ENCODE measurements at places on chromosomes 4 and X. TPM values are rescaled to one million over a fixed set of nuclear protein-coding genes. Genes with fewer than 3 reads are reported as not detected.

RAB33A gene
- 3.8 TPM for total RNA-seq

AIFM1 gene
- 23.9 TPM for total RNA-seq

SSX4 gene
- total RNA-seq = not detected

ADH6 gene
- not detected for total RNA-seq

TENM3 gene
- 13.2 TPM for total RNA-seq

MGARP gene
- 12.6 TPM for total RNA-seq

GPM6B gene
- 5.3 TPM for total RNA-seq

MSX1 gene
- 14.4 TPM for total RNA-seq

AKAP14 gene
- total RNA-seq = not detected

HPGDS gene
- total RNA-seq = not detected

UGT2A1 gene
- total RNA-seq = not detected

DNAAF6 gene
- total RNA-seq = not detected

DGAT2L6 gene
- not detected for total RNA-seq

SCLT1 gene
- 7.1 TPM for total RNA-seq

FAT4 gene
- 18.5 TPM for total RNA-seq

RNF150 gene
- 0.99 TPM for total RNA-seq

TMSB15C gene
- total RNA-seq = 3.8 TPM

LEF1 gene
- total RNA-seq = not detected

ARR3 gene
- not detected for total RNA-seq

UGT2B10 gene
- not detected for total RNA-seq

SPANXA1 gene
- not detected for total RNA-seq

ODAPH gene
- not detected for total RNA-seq

FAM47C gene
- not detected for total RNA-seq

UGT2A3 gene
- not detected for total RNA-seq

PABPC1L2B gene
- total RNA-seq = not detected

HSFX4 gene
- total RNA-seq = not detected

MAGEA2B gene
- total RNA-seq = not detected

TMPRSS11B gene
- total RNA-seq = not detected

VCX2 gene
- not detected for total RNA-seq

HTATSF1 gene
- 34.6 TPM for total RNA-seq

CCDC160 gene
- total RNA-seq = 0.15 TPM

FGF13 gene
- total RNA-seq = 30.6 TPM

NUDT11 gene
- total RNA-seq = 10.3 TPM

RBMXL3 gene
- not detected for total RNA-seq

ANKRD37 gene
- total RNA-seq = 4.6 TPM

TMEM271 gene
- total RNA-seq = not detected

PNMA6A gene
- 8.1 TPM for total RNA-seq

GAB1 gene
- total RNA-seq = 12.5 TPM

PPARGC1A gene
- 1.5 TPM for total RNA-seq

All from smooth muscle cell of trachea (primary cell).